ENCODE measurements at places on chromosomes 7 and 10. TPM values are rescaled to one million over a fixed set of nuclear protein-coding genes. Genes with fewer than 3 reads are reported as not detected.

GRCh38 chr10:111018021-111018420 lies 58.8 kb upstream of the ADRA2A start:
- DNase-seq, result no peak

DNA sequence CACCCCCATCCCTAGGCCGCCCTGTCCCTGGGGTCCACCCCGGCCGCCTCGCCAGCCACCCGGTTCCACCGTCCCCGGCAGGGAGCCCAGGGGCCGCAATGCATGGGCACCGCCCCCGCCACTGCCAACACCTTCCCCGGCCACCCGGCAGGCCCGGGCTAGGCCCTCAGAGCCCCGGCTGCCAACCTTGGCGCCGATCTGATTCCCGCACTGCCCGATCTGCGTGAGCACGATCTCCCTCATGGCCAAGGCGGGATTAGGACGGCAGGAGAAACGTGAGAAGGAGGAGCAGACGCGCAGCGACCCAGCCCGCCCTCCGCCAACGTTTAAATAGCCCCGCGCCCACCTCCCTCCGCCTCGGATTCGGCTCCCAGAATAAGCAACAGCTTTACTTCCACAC lies at the start of gene TUBB8:
TUBB8 (minus strand) TSS at position 301 of the 400 bp plus-strand sequence; CDS start at position 243, 58 bp downstream.
- no peak for DNase-seq

DNA sequence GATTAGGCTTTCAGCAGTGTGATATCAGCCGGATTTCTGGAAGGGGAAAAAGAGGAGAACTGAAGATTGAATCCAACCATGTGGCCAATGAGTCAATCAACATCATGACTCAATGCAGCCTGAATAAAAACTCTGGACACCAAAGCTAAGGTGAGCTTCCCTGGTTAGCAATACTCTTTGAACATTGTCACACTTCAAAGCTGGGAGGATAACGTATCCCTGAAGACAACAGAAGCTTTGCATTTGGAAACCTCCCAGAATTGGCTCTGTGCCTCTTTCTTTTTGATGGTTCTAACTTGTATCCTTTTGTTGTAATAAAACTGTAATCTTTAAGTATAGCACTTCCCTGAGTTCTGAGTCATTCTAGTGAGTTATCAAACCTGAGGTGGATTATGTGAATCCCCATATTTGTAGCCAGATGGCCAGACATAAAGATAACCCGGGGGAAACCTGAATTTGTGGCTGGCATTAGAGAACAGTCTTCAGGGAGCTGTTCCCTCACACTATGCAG lies 284.4 kb downstream of the IPMK start:
- no peak for DNase-seq

- no peak for DNase-seq
Measured at GRCh38 chr10:128049226-128050120, 76.8 kb downstream of the MKI67 start.

- DNase-seq, result no peak
Measured at GRCh38 chr10:130045801-130046321, 64.8 kb downstream of the C10orf143 start.

DNA sequence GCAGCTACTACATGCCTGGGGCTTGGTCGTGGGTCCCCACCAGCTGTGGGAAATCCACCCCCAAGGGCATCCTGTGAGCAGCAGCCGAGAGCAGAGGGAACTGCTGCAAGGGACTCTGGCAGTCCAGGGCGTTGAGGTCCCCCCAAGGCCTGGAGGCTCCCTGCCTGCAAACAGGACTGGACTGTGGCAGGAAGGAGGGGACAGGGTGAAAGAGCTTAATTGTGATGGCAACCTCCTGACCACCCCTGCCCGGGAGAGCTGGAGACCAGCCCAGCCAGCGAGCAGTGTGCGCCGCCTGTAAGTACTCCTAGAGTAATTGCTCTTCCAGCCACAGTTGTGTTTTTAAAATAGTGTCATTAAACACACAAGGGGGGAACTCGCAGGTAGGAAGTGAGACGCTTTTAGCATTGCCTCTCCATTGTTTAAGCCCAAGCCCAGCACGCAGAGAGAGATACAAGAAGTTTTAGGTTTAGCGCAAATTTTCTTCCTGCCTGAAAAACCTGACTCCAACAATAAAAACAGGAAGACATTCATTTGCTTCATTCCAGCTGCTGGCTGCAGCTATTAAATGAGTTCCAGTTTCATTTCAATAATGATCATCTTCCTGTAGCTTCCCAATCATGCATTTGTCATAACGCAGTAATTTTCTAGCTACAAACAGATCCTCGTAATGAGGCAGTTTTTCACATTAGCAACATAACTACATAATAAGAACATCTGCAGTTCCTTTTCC lies 111.1 kb downstream of the EBF3 start:
- DNase-seq, result no peak

DNA sequence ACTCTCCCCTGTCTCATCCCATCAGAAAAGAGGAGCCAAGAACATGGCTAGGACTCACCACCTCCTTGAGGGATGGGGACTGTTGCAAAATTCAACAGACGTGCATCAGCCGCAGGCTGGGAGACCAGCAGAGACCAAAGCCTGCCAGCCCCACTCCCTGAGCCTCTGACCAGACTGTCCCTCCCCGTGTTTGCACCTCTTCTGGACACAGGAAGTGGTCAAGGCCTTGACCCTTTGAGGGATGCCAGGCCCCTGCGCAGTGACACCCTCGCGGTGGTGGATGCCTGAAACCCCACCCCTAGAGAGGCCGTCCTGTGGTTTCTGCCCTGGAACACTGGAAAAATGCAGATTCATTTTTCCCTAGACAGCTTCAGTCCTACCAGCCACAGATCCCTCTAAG lies 128.4 kb upstream of the TCF7L2 start:
- DNase-seq, result no peak

GRCh38 chr10:112755446-112756234 lies 194.4 kb upstream of the TCF7L2 start:
- no peak for DNase-seq

FAM237B gene
- not detected for total RNA-seq

GHITM gene
- total RNA-seq, result 114 TPM

POLD2 gene
- total RNA-seq, result 38.7 TPM

CUZD1 gene
- total RNA-seq, result not detected

AGR3 gene
- not detected for total RNA-seq

All from thoracic aorta (tissue), 2 donors.